ENCODE measurements at places on chromosomes 4 and X.

- DNase-seq = no peak
Measured at GRCh38 chrX:101357166-101357795, 8.7 kb upstream of the TIMM8A start.

GRCh38 chrX:153830640-153831428 lies 490 bp upstream of the PDZD4 start:
- DNase-seq = no peak

- no peak for DNase-seq
Measured at GRCh38 chrX:16113978-16114565, 9.3 kb upstream of the GRPR start.

- no peak for DNase-seq
Measured at GRCh38 chrX:95678679-95679078, 1006.0 kb upstream of the DIAPH2 start.

- no peak for DNase-seq
Measured at GRCh38 chr4:72857787-72858186, 211.7 kb downstream of the COX18 start.

DNA sequence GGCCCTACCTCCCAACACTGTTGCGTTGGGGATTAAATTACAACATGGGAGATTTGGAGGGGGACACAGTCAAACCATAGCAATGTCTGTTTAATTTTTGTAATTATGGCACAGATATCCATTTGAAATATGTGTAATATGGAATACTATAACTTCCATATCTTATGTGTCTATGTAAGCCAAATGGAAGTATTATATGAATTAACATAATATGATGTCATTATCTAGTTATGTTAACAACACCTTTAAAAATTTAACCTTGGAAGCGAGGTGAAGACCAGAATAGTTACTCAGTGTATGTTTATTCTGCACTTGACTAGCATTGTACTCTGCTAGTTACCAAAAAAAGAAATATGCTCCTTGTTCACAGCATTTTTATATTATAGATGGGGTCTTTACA lies 4.3 kb downstream of the SMARCA5 start:
- DNase-seq = no peak

GRCh38 chr4:75696071-75696470 lies 22.9 kb upstream of the G3BP2 start:
- DNase-seq = no peak

GRCh38 chrX:65610040-65610439 lies 57.4 kb upstream of the MSN start:
- no peak for DNase-seq

- DNase-seq = no peak
Measured at GRCh38 chr4:2348786-2349185, 69.7 kb downstream of the ZFYVE28 start.

DNA sequence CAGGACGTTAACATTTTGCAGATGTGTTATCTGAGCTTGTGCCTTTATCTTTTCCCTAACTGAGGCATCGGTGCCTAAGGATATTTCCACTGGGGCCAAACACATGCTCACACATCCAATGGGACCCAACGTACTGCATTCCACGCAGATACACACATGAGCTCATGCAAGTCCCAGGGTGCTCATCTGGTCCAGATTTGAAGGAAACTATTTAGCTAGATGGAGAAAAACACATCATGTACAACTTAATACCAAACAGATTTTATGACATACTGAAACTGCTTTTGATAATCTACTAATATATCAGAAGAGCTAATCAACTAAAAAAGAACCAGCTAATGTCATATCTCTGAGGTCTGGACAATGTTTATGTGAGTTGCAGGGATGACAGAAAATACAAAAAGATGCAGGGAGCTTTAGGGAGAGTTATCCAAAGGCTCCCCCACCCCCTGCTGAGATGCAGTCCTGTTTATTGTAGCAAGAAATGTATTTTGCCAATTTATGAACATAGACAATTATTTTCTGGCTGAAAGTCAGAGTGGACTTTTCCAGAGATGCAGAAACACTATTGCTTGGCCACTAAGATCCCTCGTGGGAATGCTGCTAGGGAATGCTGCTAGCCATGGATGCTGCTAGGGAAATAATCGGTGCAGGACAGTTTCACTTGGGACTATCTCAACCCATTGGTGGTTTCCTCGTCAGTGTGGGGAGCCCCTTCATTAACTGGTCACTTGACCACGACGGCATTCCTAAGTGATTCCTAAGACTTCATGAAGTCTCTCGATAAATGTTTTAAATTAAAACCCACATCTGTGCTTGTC lies 172.8 kb downstream of the SMIM20 start:
- no peak for DNase-seq

DNA sequence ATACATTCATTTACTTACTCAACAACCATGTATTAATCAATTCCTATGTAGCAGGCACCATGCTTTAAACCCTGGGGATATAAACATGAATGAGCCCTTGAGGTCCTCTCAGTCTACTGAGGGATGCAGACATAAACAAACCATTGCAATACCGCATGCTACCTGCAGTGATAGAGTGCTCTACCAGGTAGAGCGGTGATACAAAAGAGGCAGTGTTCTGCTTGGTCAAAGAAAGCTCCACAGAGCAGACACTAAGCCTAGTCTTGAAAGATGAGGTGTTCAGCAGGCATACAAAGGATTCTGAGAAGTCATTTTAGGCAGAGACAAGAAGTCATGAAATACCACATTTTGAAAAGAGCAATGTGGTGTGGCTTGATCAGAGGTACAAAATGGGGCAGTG lies 26.9 kb upstream of the AMOT start:
- no peak for DNase-seq

- peak; percentile 21 for DNase-seq
Measured at GRCh38 chrX:108442901-108443464, 3.3 kb downstream of the COL4A5 start.

- DNase-seq = no peak
Measured at GRCh38 chrX:153406011-153406410, 4.9 kb upstream of the PNMA6E start.

DNA sequence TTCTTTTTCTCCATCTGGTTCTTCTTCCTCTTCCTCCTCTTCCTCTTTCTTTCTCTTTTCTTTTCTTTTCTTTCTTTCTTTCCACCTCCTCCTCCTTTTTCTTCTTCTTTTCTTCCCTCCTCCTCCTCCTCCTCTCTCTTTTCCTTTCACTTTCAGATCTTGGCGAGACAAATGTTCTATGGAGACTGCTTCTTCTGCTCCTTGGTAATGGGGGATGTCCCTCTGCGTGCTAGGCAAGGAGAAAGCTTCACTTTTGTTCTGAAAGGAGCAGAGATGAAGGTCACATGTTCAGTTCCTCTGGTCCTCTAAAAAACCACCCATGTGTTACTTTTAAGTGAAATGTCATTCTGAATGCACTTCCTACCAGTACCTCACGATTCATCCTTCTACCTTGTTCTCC lies 33.2 kb downstream of the NBDY start:
- DNase-seq = no peak

DNA sequence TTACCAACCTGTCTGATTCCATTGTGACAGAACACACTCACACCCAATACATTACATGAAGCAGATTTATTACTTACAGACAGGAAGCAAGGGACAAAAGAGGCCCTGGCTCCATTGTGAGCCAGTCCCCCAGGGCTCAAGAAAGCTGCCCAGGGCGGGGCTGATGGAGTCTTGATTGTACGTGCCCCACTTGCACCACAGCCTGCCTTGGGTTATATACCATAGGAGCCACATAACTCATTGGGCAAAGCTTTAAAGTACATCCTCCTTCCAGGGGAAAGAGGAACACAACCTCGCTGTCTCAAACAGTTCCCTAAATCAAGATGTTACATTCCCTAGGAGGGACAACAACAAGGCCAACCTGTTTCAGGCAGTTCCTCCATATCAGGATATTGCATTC lies 3.4 kb upstream of the ZRSR2 start:
- DNase-seq = no peak

DNA sequence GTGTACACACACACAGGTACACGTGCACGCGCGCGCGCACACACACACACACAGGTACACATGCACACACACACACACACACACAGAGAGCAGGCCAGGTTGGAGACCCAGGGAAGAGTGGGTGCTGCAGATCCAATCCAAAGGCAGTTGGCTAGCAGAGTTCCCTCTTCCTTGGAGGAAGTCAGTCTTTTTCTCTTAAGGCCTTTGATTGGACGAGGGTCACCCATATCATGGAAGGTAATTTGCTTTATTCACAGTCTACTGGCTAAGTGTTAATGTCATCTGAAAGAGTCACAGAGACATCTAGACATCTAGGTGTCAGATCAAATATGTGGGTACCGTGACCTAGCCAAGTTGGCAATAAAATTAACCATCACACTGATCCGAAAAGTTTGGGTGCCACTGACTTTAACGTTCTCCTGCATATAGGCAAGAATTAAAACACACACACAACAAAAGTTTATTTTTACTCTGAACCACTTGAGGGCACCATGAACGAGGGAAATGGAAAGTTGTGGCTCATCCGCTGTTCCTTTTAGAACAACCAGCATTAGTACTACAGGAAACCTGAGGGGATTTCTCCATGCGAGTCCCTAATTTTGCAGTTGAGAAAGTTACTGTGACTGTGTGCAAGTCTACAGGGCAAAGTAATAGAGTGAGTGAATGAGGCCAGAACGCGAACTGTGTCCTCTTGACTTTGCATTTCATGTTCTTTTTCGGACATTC lies 66.0 kb upstream of the STOX2 start:
- no peak for DNase-seq

DNA sequence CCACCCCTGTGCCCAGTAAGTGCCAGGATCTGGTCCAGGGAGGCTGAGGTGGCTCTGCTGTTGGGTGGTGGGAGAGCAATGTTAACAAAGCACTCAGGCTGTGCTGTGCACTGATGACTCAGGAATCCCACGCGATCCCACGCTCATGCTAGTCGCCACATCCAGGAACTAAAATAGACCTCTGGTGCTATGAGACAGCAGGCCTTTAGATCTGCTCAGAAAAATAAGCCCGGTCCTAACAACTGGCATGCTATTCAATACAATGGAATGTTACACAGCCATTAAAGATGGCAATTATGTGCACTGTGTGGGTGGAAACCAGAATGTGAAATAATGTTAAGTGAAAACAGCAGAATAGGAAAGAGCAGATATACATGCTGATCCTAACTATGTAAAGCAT lies 26.0 kb downstream of the ARL13A start:
- DNase-seq = no peak

- no peak for DNase-seq
Measured at GRCh38 chr4:89294573-89295269, 12.9 kb downstream of the GPRIN3 start.

DNA sequence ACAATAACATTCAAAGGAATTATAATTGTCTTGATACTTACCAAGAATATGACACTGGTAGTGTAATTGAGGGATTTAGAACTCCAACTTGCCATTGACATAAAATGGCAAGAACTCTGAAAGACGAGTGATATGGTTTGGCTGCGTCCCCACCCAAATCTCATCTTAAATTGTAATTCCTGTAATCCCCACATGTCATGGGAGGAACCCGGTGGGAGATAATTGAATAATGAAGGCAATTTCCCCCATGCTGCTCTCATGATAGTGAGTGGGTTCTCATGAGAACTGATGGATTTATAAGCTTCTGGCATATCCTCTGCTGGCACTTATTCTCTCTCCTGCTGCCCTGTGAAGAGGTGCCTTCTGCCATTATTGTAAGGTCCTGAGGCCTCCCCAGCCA lies 1536.4 kb downstream of the TECRL start:
- no peak for DNase-seq

- no peak for DNase-seq
Measured at GRCh38 chr4:151599863-151600262, 160.9 kb downstream of the GATB start.

- DNase-seq = no peak
Measured at GRCh38 chrX:55135171-55135570, 46.4 kb downstream of the PAGE2 start.

- DNase-seq = no peak
Measured at GRCh38 chrX:19697416-19697815, 182.1 kb upstream of the MAP3K15 start.

DNA sequence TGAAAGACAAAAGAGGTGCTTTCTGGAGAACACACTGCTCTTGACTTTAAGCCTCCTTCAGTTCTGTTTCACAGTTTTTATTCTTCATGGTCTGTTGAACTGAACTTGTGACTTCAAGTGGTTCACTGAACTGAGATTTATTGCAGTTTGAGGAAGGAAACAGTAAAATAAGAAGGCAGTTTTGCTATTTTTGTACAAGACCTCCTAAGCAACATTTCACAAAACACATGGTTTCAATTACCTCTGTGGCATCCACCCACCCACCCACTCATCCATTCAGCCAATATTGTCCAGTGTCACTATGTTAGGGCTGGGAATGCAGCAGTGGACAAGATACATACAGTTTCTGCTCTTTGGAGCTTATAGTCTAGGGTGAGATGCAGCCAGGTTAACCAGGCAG lies 131.3 kb downstream of the IL1RAPL2 start:
- no peak for DNase-seq

GRCh38 chr4:146330392-146330791 lies 116.1 kb downstream of the REELD1 start:
- DNase-seq = no peak

DNA sequence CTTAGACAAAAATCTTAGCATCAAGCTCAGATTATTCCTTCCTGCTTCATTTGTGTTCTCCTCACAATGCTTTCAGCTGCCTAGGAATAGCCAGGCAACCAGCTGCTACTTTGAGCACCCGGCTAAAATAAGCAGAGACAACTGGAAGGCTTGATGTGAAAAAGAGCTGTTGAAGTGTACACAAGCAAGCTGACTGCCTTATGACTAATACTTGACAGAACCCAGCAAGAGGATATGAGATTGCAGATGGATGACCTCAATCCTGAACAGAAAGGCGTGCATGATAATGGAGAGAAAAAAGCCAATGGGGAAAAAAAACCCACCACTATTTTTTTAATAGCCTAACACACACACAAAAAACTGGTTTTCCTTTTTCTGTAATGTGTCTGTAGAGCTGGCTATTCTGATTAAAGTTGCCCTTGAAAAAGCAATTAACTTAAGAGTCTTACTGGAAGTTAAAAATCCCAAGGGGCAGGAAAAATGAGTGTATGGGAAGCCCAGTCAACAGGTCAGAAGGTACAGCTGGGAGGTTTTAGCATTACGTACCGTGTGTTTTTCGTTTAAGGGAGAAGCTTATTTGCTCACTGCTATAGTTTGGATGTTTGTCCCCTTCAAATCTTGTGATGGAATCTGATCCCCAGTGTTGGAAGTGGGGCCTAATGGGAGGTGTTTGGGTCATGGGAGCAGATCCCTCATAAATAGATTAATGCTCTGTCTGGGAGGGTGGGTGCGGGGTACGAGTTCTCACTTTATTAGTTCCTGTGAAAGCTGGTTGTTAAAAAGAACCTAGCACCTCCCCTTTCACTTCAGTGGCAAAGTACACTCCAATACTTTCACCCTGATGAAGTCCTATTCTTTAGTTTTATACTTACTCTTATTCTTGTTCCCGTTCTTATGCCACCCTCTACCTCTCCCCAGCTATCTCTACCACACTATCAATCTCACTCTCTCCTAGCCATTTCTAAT lies 37.1 kb upstream of the HERC6 start:
- DNase-seq = no peak
